ENCODE measurements at places on chromosomes 12 and 14. TPM values are rescaled to one million over a fixed set of nuclear protein-coding genes. Genes with fewer than 3 reads are reported as not detected.

The DTX3 gene
- 1.7 TPM for total RNA-seq

The GRIN2B gene
- not detected for total RNA-seq

The CMKLR1 gene
- total RNA-seq: 0.12 TPM

The OTOGL gene
- not detected for total RNA-seq

The SLCO1B1 gene
- total RNA-seq: not detected

The GPR84 gene
- 0.17 TPM for total RNA-seq

The OR4K15 gene
- total RNA-seq: not detected

The TSPAN19 gene
- 0.63 TPM for total RNA-seq

The DPPA3 gene
- not detected for total RNA-seq

The C14orf39 gene
- total RNA-seq: not detected

The SLC17A8 gene
- total RNA-seq: not detected

The PRR4 gene
- 7.7 TPM for total RNA-seq

The POTEG gene
- total RNA-seq: not detected

The B4GALNT3 gene
- total RNA-seq: 0.76 TPM

The GPR68 gene
- total RNA-seq: 0.10 TPM

The CLEC9A gene
- not detected for total RNA-seq

The TAS2R19 gene
- total RNA-seq: 3.4 TPM

The CD9 gene
- 31.1 TPM for total RNA-seq

The PRB2 gene
- not detected for total RNA-seq

The SLC24A4 gene
- not detected for total RNA-seq

The APOLD1 gene
- 8.0 TPM for total RNA-seq

The PRPH gene
- 1.4 TPM for total RNA-seq

The TAPBPL gene
- 9.3 TPM for total RNA-seq

The BRF1 gene
- total RNA-seq: 30.7 TPM

The NOC4L gene
- total RNA-seq: 32.0 TPM

Data from MCF 10A (cell line).